Fibroblast of skin of left biceps (primary cell): ENCODE measurements at places on chromosomes 7 and 10.

DNA sequence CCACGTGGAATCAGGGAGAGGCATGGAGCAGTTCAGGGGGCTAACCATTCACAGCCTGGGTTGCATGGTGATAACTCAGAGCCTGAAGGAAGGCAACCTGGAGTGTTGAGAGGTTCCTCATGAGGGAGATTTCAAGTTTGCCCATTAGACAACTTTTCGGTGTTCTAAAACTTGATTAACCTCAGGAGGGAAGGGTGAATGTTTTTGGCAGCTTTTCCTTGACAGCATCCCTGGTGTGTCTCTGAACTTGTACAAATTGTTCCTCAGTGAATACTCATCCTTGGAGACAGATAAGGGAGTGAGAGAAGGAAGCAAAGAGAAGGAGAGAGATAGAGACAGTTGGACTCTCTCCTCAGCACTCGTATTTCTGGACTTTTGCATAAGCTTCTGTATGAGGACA lies at the start of gene OR9A4:
OR9A4 (plus strand) TSS at position 301 of the 400 bp plus-strand sequence. CDS start 2,477 bp downstream, outside the sequence.
- DNase-seq, result no peak

DNA sequence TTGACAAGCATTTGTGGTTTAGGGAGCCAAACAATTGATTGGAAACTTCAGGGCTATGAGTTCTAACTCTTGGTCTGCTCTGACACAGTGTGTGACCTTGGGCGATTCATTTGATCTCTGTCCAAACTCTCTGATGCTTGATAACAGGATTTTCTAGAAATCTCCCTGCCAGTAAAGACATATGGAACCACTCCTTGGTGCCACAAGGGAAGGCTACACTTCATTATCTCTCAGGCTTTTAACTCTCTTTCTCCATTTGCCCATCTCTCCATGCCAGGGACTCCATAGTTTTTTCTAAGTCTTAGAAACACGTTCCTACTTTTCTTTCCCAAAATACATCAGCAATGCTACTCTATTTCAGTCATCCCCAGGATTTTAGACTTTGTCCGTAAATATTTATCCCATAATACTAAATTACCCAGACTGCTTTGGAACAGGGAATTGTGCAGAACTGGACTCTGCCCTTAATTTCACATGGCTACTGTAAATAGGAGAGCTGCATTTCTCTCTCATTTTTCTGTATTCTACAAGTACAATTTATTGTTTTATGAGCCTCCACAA lies 488.2 kb downstream of the SUGCT start:
- DNase-seq, result no peak

DNA sequence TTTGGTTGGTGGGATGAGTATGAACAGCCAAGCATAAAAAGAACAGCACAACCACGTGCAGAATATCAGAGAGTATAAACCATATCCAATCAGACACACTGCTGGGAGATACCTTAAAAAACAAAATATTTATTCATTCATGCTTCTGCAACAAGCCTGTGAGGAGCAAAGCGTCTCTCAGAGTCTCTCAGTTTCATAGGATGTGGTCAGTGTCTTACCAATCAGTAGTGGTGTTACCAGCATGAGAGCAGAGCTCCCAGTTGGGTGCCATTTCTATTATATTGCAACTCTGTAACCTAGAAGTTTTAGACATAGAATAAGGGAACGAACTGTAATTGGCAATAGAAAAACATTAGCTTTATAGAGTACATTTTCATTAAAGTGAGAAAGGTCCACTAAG lies 445.9 kb upstream of the LRRN3 start:
- DNase-seq, result no peak

GRCh38 chr10:97648562-97649404 lies 8.3 kb downstream of the PI4K2A start:
- DNase-seq, result peak; percentile 79

DNA sequence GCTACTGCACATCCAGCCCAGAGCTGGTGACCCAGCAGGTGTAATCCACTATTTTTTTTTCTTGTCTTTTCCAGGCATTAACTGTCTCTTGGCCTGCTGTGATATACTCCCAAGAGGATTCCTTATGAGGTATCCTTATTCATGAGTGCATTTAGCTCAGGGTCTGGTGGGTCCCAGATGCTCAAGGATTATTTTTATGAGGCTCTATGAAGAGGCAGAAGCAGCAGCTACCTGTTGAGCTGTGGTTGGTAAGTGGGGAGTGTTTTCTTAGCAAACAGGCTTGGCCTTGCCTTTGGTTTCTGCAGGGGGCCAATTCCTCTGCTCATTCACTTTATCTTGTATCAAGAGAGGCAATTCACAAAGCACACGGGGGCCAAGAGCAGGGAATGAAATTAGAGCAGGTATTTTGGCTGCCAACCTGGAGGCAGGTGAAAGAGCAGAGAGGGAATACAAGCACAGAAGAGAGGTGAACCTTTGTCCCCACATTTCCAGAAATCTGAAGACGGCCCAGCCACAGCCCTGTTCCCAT lies 221.6 kb downstream of the TMEM178B start:
- no peak for DNase-seq

DNA sequence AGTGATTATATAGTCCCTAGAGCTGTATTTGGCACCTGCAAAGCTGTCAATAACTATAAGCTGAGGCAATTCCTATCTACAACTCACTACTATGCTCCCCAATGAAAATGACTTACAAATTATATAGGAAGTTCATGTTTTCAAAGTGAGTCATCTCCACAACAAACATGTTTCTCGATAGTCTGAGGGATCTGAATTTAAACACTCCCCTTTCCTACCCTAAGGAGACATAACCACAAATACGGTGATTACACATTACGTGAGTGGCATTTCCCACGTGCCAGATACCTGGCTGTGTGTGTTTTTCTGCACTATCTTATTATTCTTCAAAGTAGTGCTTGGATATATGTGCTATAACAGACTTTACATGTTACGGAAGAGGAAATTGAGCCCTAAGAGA lies 122.5 kb upstream of the C1QL3 start:
- peak; percentile 13 for DNase-seq

DNA sequence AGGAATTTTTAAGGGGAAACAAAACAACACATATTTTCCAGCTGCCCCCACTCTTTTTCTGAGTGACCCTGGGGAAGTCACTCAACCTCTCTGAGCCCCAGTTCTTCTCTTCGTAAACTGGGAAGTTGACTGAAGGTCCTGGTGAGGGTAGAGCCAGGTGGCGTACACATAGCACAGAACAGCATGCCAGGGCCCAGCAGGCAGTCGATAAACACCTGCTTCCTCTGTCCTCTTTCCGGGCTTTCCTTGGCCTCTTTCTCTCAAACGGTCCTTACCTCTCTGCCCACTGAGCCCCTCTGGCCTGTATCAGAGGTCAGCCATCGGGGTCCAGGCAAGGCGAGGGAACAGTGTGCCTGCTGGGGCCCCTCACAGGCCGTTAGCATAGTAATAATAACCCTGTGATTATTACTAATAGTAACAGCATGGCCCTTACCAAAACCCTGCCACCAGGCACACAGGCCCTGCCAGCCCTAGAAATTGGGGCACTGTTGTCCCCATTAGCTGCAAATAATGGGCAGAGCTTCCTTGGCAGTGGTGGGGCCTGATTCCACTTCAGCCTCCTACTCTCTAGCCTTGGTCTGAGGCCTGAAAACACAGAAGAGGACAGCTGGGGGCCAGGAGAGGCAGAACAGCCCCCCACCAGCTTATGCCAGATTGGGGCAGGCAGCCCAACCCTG lies 37.3 kb upstream of the SLC29A3 start:
- no peak for DNase-seq

- DNase-seq, result peak; percentile 39
Observed at GRCh38 chr7:111756687-111757178, 194.4 kb upstream of the IMMP2L start.

DNA sequence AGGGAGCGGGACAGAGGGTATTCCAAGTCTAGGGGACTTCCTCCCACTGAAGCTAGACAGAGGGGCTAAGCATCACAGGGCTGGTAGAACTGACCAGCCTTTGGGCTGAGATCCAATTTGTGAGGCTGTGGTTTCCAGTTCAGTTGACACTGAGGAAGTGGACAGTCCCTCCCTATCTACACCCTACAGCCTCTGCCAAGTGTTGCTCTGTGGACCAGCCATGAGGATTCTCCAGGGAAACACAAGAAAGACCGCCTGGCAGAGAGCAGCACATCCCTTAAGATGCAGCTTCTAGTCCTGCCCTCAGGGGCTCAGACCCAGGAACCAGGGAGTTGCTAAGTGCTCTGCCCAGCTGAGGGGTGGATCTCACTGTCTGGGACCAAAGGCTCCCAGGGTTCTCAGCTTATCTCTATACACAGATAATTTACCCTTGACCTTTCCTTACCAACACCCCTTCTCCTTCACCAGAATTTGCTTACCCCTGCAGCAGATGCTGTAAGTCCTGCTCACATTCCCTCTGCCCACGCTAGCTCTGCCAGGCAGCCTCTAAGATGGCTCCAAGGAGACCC lies 252.0 kb downstream of the SKIDA1 start:
- no peak for DNase-seq

DNA sequence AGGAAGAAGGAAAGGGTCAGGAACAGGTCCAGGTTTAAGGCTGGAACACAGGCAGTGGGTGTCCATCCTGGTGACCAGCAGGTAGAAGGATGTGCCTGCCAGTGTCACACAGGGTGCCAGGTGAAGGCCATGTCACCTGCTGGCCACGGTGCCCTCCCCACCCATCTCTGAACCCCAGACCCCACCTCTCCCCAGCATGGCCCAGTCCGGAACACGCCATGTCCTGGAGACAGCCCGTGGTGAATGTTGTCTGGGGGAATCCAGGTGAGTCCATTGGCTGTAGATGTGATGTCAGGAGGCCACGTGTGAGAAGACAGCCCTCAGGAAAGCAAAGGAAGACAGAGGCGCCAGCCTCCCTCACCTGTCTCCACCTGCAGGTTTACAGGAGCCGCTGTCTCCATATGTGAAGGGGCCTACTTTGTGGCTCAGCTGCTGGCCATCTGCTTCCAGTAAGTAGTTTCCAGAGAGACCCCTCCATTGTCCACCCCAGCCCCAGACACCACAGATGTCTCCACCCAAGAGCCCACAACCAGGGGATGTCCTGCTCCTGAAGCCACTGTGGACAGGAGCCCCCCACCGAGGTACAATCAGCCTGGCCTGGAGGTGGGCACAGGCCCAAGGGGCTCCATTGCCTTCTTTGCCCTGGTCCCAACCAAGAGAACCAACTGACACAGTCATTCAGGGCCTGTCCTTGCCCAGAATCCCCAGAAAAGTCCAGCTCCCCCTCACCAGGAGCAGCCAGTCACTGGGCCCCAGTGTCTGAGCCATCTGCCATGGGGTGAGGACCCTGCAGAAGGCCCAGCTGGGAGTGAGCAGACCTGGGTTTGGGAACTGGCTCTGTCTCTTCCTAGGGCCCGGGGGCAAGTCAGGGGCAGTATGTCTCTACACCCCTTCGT lies 20.7 kb downstream of the TMEM72 start:
- DNase-seq, result no peak

- no peak for DNase-seq
Observed at GRCh38 chr7:70210200-70210935, 612.1 kb downstream of the AUTS2 start.
